ENCODE measurements at places on chromosomes 4 and X.

DNA sequence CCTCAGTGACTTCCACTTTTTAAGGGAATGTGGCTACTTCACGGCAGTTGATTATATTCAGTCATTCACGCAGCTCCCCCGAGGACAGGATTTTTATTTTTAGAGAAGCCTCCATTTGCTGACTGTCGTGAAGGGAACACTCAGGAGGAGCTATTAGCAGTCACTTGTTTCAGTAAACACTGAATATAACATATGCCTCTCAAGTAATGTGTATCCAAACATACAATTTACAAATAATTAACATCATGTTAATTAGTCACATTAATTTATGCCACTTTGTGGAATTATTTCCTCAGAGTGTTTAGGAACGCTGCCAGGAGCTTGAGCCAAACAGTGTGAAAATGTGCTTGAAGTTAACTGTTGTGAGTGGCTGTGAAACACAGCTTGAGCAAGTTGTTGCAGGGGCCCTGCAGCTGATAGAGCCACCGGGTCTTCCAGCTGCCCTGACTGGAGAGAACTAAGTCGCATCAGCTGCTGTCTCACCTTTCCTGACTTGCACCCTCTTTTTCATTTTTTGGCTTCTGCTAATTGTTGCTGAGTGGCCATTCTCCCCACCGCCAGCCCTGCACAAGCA, 245.6 kb downstream of the LDB2 start:
- no peak for DNase-seq

GRCh38 chr4:68176500-68176899, 46.8 kb upstream of the TMPRSS11F start:
- no peak for DNase-seq

DNA sequence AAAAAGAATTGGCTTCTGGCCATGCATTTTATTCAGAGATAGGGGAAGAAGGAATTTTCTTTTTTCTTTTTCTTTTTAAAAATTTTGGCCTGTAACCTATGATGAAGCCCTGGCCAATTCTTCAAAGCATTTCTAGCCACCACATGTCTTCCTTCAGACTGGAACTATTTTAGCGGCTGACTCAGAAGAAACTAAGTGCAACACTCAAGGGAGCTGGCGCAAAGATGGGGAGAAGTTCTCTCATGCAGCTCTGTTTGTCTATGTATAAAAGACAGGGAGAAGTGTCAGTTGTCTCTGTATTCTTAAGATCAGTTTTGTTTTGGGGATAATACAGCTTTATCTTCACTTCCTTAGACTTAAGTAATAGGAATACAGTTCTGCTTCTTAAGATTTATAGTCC, 46.1 kb downstream of the MBNL3 start:
- no peak for DNase-seq

- DNase-seq, result no peak
Measured at GRCh38 chrX:96611619-96612362, 72.9 kb upstream of the DIAPH2 start.

DNA sequence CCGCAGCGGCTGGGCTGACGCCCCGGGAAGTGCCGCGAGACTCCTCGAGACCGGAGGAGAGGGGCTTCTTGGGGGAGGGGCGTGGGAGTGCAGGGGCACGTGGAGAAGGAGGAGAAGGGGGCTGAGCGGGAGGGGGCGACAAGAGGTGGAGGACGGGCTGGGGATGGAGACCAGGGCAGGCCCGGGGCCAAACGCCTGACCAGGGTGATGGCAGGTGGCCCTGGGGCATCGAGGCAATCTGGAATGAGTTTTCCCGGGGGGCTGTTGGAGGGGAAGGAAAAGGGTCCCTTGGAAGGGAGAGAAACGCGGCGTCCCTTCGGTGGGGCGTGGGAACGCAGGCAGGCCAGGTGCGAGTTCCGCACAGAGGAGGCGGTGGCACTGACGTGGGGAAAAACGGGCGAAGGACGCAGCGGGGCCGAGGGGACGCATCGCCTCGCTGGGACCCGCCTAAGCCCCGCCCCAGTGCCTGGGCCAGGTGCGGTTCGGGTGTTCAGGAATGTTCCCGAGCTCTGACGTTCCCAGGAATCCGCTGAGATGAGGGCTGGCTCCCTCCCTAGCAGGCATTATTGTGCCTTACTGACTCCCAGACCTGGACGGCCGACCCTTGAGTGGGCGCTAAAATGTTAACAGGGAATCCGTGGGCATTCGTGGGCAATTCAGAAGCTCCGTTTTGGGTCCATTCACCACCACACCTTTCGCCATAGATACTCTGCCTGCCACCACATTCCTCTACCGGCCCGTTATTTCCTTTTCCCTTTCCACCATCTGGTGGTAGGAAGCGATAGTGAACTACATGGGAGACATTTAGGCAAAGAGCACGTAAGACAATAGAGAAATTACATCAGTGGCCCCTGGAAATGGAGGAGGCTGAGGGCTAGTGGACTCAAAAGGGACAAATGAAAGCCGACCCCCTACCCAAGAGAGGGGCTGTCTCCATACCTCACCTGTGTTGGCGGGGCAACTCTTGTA, 795 bp upstream of the SH3KBP1 start:
- DNase-seq, result no peak

DNA sequence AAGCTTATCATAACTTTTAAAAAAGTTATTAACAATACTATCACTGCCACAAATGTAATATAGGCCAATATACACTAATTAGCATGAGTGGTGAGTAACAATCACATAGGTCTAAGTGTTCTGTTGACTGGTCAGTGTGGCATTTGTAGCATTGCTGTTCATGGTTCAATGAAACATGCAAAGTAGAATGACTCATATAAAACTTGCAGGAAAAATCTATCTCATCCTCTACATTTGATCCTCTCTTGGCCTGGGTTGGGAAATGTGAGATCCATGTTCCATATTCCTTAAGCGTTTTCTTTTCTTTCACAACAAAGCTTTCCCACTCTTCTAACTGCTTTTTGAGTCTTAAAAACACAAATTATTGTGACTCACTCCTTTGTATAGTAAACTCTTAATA, 1418.7 kb downstream of the FSTL5 start:
- no peak for DNase-seq

All from esophagus squamous epithelium (tissue), 5 donors.